ENCODE measurements at places on chromosomes 11 and 22.
A peak's percentile ranks its signal among the peaks of the same experiment; 100 is the strongest.

DNA sequence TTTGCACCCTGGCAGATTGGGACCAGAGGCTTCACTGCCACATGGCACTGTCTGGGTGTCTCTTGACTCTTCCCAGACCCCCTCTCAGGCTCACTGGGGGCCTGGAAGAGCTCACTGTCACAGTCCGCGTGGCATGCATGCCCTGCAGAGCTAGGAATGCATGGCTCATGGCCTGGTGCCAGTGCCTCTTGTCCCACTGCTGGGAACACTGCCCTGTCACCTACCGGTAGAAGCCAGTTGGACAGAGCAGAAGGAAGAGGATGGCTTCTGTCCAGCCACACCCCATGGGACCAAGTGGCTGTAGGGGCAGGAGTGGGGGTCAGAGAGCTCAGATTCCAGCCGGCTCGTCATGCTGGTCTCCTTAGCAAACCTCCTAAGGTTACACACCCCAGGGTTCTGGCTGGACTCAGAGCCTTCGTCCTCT lies 29.7 kb downstream of the MB start:
- no peak for DNase-seq

- DNase-seq: no peak
Measured at GRCh38 chr11:134501406-134502152, 89.5 kb upstream of the B3GAT1 start.

- DNase-seq: no peak
Measured at GRCh38 chr11:17475666-17476316, 854 bp downstream of the ABCC8 start.

DNA sequence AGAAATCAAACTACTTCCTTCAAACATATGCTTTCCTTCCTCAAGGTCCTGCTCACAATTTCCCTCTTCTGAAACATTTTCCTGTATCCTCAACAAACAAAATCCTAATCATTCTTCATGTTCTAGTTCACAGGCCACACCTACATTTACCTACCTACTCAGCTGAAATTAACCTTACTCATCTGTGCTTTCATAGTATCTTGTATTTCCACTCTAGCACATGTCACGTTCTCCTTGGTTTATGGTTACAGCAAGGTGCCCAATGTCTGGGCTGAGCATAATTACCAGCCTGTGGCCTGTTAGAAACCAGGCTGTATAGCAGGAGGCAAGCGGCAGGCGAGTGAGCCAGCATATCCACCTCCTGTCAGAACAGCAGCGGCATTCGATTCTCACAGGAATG lies 13.2 kb downstream of the DCUN1D5 start:
- no peak for DNase-seq

DNA sequence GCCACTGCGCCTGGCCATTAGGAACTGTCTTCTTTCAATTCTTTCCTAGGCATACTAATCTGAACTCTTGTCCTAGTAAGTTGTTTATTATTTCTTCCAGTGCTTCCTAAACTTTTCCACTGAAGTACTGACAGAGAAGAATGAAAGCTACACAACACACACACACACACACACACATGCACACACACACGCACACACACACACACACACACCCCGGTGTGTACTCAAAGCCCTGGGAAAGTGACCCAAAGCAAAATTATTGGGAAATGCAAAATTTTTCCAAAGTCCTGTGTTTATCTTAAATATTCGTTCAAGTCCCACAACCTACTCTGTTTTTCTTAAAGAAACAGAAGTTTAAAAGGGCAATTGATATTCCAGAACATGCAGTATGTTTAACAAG lies 19.4 kb upstream of the SIK2 start:
- DNase-seq: no peak

- no peak for DNase-seq
Measured at GRCh38 chr11:129268371-129268770, 76.2 kb upstream of the ARHGAP32 start.

DNA sequence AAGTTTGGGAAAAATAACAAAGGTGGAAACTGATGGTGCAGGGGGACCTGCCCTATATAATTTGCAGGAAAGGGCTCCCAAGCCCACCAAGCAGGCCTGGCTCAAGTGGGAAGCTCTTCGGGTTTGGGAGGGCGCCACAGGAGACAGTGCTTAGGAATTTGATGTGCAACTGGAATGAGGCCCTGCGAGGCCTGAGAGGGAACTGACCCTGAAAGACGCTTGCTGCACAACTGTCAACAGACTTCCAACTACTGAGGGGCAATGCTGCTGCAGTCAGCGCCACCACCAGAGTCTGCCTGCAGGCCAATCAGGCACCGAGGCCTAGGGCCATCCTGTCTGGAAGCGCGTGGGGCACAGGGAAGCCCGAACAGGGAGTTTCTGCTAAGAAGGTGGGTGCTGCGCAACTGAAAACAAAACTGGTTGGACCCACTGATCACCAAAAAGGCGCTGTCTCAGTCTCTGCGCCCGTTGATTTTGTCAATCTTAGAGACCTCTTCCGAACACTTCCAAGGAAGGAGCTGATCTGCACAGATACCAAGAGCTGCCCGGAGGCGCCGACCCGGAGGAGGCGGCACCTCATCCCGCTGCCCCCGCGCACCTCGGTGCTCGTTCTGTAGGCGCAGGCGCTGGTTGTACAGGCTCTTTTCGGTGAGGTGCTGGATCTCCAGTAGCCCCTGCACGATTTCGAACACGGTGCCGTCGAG lies 667 bp downstream of the DGCR6L start:
- DNase-seq: no peak

- DNase-seq: no peak
Measured at GRCh38 chr22:20138417-20138738, 6.8 kb downstream of the ZDHHC8 start.

- no peak for DNase-seq
Measured at GRCh38 chr22:40753114-40753513, 66.0 kb downstream of the SLC25A17 start.

DNA sequence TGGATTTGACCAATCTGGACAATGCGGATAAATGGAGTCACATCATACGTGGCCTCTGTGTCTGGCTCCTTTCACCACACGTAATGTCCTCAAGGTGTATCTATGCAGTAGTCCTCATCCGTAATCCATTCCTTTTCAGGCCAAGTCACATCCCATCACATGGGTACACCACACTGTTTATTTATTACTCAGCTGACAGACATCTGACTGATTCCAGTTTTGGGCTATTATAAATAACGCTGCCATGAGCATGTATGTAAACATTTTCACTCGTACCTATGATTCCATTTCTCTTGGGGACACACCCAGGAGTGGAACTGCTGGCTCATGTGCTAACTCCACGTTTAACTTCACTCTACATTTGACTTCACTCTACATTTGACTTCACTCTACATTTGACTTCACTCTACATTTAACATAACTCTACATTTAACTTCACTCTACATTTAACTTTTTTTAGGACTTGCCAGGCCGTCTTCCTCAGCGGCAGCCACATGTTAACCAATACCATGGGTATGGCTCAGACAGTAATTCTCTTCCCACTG lies 52.1 kb downstream of the SHANK2 start:
- DNase-seq: no peak

DNA sequence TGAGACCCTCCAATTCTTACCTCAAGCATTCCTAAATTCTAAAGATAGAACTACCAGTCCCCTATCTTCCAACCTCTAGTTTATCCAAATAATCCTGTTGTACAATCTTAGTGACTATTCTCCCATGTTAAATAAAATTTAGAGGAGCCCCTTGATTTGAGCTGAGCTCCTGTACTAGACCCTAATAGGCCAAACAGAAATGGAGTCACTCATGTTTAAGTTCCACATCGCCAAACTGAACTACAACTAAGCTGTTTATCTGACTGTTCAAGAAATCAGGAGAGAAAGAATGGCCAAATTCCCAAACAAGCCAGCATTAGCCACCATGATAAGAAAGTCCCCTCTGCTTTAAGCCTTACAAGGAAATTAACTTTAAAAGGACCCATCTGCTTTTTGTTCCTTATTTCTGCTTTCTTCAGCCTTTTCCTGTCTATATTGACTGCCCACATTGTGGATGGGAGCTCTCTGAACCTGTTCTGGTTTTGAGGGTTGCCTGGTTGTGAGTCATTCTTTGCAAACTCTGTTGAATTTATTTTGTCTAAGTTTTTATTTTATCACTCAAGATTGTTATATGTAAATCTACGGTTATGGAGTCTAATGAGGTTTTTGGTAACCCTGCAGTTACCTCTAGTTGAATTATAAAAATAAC lies 90.4 kb downstream of the TTC28 start:
- DNase-seq: no peak

GRCh38 chr22:32674925-32675825 lies 126.3 kb upstream of the TIMP3 start:
- DNase-seq: no peak

DNA sequence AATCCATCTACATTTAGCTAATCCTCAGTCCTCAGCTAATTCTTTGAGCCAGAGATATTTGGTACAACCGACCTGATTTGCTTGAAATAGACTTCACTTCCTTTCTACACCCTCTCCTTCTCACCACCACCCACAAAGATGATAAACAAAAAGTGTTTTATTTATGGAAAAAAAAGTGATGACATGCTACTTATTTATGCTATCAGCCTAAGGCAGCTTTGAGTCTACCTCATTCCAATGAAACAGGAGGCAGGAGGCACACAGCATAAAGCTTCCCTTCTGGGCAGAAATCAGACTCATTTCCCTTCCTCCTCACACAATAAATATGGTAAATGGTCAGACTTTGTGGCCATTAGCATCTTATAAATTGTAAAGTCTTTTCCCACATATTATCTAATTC lies 325.7 kb downstream of the SOX6 start:
- DNase-seq: no peak

DNA sequence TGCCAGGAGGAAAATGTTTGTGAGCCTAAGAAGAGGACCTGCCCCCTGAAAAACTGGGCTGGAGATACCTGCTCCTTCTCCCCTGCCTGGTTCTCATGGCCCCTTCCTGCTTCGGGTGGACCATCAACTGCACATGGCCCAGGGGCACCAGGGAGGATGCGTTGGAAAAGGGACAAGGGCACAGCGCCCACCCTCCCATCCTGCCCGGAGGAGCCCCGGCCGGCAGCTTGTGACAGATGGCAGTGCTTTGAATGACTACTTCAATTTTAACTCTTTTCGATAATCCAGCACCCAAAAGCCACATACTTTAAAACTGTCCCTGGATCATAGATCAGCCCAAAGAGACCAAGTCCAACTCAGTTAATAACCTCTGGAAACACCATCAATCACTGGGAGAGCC lies 135.8 kb upstream of the NECTIN1 start:
- DNase-seq: peak; percentile 59

GRCh38 chr11:47178316-47178715 lies 1.6 kb upstream of the ARFGAP2 start:
- DNase-seq: no peak

DNA sequence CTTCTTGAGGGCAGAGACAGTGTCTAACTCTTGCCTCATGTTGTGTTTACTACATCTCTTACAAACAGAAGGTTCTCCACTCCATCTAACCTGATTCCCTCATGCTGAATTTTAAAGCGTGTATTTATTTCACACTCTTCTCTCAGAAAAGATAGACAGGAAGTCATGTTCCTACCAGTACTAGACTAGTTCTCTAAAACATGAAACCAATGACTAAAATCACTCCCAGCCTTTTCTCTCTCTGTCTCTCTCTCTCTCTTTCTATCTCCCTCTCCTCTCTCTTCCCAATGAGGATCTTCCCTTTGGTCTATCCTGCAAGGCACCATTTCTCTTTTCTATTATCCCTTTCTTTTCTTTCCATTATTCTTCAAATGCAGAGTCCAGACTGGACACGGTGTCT lies 391.9 kb upstream of the CADM1 start:
- no peak for DNase-seq

- no peak for DNase-seq
Measured at GRCh38 chr11:96267001-96267495, 75.9 kb downstream of the MAML2 start.

Measured in NCI-H526 treated with DMSO at 0.1 percent for 48 hours (cell line).